Peyer's patch (tissue), 4 donors: ENCODE measurements at places on chromosomes 1 and 21. TPM values are rescaled to one million over a fixed set of nuclear protein-coding genes. Genes with fewer than 3 reads are reported as not detected.

The SPRR2D gene
- total RNA-seq: not detected

DNA sequence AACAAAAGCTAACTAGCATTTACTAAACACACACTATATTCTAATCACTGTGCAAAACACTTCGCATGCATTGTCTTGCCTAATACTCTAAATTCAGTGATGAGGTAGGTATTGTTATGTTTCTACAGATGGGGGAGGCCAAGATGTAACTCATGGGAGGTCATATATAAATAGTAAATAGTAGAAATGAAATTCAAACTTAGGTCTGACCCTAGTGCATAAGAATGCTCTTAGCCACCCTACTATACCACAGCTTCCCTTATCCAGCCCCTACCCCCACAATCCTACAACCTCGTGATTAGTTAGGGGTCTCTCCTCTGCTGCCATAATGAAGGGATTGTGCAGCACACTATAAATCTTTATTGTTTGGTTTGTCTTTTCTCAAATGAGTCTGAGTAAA lies 3.3 kb downstream of the PFDN2 start:
- no peak for DNase-seq

- no peak for DNase-seq
Observed at GRCh38 chr1:229757226-229757625, 131.2 kb downstream of the URB2 start.

The ATP1A2 gene
- total RNA-seq: 7.1 TPM

DNA sequence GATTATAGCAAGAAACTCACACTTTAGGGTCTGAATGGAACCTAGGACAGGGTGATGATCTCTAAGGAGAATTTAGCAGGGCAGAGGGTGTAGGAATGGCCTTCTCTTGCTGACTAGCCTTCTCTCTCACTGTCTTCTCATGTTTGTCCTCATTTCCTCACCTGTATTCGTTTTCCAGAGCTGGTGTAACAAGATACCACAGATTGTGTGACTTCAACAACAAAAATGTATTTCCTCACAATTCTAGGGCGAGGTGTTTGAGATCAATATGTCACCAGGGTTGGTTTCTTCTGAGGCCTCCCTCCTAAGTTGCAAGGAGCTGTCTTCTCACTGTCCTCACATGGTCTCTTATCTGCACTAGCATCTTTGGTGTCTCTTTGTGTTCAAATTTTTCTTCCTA lies 177.9 kb upstream of the C1orf87 start:
- no peak for DNase-seq

The SLC35F3 gene
- total RNA-seq: not detected

The PRAMEF18 gene
- not detected for total RNA-seq

GRCh38 chr1:110630839-110631663 lies 24.9 kb upstream of the KCNA2 start:
- DNase-seq: peak; percentile 93

GRCh38 chr1:95388031-95388430 lies 154.0 kb downstream of the RWDD3 start:
- no peak for DNase-seq

- DNase-seq: no peak
Observed at GRCh38 chr1:73913025-73913424, 285.0 kb downstream of the LRRIQ3 start.

DNA sequence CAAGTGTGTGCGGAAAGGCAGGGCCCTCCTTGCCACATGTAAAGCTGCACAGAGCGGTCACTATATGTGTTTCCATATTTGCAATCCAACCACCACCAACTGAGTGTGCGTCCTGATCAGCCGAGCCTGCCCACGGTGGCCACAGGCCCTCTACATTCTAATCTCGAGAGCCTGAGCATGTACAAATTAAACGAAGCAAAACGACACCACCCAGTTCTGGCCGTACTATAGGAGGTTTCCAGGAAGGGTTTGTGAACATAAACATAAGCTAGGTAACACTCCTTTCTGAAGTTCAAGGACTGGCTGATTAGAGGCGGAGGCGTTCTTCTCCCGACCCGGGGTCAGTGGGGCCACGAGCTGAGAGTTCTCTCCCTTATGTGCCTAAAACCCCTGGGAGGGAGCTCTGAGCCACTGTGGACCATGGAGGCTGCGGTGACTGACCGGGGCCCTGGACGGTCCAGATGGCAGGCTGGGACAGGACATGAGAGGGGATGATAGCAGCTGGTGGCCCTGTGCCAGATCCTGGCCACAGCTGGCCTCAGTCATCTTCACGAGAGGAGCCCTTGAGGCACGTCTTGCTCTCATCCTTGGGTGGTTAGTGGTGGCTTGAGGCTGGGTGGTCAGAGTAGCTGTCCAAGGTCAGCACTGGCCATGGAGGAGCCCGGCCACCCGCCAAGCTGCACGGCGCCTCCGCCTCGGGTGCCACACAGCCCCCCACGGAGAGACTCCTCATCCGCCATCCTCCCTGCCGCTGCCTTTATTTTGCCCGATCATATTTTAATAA lies 39.1 kb upstream of the TRAPPC10 start:
- no peak for DNase-seq

The TMPRSS3 gene
- not detected for total RNA-seq

DNA sequence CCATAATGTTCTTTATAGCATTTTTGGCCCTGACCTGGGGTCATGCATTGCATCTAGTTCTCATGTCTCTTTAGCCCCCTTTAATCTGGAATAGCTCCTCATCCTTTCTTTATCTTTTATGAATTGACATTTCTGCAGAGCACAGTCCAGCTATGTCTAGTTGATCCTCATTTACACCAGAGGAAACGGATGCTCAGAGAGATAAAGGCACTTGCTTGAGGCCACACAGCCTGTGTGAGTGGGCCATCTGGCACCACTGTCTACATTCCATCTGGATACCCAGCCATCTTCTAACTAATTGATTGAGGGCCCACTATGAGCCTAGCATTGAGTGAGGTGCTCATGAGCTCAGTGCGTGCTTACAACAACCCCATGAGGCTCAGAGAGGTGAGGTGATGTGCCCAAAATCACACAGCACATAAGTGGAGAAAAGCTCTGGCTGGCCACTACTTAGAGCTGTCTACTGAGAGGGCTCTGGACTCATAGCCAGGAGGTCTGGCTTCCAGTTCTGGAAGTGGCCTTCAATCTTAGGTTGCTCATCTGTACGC lies 3.5 kb downstream of the HPCA start:
- DNase-seq: no peak

GRCh38 chr1:207030522-207031009 lies 2.0 kb downstream of the C1orf116 start:
- DNase-seq: no peak

The MTARC1 gene
- total RNA-seq: 7.8 TPM

DNA sequence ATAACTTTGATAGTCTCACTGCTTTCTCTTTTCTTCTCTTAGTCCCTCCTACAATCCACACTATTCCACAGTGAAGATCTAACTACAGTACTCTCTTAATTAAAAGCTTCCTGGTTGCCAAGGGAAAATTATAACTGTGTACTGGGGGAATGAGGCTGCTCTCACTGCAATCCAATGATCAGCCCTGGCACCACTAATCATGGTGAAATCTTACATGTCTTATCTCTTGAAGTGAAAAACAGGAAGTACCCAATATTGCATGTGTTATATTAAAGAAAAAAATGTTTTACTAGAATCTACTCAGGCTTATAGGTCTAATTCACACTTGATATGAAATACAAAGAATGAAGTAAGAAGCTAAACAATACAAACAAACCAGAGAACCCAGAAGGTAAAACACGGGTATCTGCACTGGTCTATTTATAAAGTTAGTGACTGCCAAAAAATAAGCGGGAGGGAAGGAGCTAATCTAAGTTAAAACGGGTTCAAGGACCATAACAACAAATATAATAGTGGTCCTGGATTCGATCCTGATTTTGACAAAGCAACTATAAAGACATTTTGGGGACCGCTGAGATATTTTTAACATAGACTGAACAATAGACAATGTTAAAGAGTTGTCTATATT lies 57.5 kb downstream of the RGS2 start:
- DNase-seq: no peak

The RRP1 gene
- 11.1 TPM for total RNA-seq

- peak; percentile 67 for DNase-seq
Observed at GRCh38 chr1:199243423-199244061, 604.7 kb downstream of the PTPRC start.

DNA sequence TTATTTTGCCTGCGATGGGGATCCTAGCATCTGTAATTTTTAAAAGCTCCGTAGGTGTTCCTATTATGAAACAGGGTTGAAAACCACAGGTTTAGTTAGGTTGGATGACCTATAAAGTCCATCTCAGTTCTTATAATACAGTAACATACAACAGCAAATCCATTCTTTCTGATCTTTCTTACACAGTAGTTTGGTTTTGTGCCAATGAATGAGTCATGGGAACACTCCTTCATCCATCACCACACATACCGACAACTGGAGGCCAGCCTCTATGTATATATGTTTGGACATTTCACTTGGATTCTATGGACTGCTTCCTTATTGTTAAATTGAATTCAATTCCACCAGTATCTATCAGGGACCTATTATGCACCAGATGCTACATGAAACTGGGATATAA lies 118.4 kb upstream of the L1TD1 start:
- no peak for DNase-seq

- DNase-seq: no peak
Observed at GRCh38 chr1:228391411-228392020, 15.1 kb downstream of the TRIM11 start.

DNA sequence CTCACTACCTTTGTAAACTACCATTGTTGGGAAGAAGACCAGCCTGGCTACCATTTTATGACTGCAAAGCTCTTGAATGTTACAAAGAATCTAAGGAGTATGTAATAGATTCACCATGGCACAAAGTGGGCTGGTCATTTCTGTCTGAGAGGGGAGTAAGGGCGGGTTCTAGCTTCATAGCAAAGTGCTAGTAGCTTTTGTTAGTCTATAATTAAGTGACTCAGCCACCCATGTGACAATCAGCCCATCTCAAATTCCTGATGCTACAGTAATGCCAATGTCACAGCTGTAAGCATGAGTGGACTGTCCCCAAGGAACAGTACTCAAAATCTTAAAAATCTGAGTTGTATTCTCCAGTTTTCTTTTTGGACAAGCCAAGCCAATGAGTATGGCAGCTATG lies 15.4 kb upstream of the OTUD3 start:
- no peak for DNase-seq

GRCh38 chr1:22711071-22711470 lies 432 bp downstream of the EPHB2 start:
- no peak for DNase-seq

- DNase-seq: peak; percentile 85
Observed at GRCh38 chr1:204080163-204080903, 7.4 kb downstream of the SOX13 start.

The TOR3A gene
- 42.9 TPM for total RNA-seq

The LRRC41 gene
- 59.9 TPM for total RNA-seq

GRCh38 chr1:13893409-13893821 lies 193.4 kb downstream of the PRDM2 start:
- no peak for DNase-seq

GRCh38 chr1:51247022-51247421 lies 10.9 kb downstream of the RNF11 start:
- DNase-seq: no peak

DNA sequence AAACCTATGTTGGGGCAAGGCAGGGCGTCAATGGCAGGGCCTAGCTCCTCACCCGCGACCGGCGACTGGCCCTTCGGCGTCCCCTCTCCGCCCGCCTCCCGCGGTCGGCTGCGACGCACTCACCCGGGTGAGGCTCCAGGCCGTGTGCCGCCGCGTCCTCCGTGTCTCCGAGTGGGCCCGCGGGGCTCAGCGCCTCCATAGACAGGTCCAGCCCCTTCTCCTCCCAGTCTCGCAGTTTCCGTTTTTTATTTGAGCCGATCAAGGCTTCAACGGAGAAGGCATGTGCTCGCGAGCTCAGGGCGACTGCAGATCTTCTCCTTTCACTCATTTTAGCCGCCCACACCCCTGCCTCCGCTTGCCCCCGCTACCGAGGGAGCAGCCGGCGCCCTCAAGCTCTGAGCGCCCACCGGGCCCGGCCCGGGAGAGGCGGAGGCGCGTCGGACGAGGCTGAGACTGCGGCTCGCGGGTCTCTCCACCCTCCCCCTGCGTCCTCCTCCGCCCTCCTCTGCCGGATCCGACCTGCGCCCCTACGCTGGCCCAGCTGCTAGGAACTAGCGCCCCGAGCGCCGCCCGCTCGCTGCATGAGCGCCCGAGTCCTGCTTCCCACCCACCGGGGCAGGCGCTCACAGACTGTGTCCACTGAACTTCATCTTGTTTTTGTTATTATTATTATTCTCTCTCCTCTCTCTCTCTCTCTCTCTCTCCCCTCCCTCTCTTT lies 516 bp downstream of the TBX15 start:
- no peak for DNase-seq

DNA sequence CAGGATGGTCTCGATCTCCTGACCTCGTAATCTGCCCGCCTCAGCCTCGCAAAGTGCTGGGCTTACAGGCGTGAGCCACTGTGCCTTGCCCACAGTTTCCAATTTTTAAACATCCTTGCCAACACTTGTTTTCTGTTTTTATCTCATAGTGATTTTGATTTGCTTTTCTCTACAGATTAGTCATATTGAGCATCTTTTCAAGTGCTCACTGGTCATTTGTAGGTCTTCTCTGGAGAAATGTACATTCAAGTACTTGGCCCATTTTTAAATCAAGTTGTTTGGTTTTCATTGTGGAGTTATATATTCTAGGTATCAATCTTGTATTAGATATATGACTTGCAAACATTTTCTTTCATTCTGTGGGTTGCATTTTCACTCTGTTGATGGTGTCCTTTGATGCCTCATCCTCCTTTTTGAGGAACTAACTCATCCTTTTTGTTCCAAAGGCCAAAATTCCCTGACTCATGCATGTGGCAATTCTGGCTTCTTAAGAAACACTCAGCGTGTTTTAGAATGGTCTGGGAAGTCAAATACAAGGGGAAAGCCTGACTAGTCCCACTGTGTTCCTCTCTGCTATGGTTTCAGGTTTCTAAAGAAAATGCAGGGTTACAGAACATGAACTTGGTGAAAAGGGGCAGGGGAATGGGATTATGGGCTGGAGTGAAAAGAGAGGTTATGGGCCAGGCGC lies 37.3 kb downstream of the PTAFR start:
- DNase-seq: no peak

The SLC30A1 gene
- total RNA-seq: 44.7 TPM

DNA sequence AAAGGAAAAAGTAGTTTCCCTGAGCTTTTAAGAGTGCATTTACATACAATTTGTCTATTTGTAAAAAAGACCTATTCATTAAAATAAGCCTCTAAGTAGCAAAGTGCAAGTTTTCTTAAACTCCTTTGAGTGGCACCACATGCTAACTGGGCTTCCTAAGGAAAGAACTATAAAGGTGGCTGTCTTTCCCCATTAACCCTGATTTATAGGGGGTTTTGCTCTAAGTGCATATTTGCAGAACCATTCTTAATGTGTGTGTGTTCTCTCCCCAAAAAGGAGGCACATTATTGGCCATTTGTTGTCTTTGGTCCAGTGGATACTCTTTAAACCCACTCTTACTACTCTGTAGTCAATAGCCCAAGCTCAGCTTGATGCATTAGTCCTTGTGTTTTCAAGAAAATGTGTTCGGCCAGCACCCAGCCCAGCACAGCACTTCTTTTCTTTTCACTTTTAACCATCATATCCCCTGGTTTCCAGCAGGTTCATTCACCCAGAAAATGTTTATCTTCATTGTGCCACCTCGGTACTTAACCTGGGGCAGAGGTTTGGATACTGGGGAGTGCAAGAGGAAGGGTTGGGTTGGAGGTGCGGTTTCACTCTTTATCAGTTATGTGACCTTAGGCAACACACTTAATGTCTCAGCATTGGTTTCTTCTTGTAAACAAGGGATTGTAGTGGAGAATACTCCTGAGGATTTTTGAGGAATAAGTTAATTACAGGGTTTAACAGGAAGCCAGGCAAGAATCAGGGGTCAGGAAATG lies 161.9 kb upstream of the UBE2U start:
- DNase-seq: no peak

The DCAF8 gene
- 359 TPM for total RNA-seq

- DNase-seq: no peak
Observed at GRCh38 chr21:44569861-44570517, 3.5 kb upstream of the KRTAP10-4 start.

GRCh38 chr1:203082571-203083462 lies 3.0 kb downstream of the MYOG start:
- peak; percentile 13 for DNase-seq
